ENCODE measurements at places on chromosomes 16 and 17.

- no peak for DNase-seq
Measured at GRCh38 chr17:75352079-75352569, 53.4 kb downstream of the GRB2 start.

- no peak for DNase-seq
Measured at GRCh38 chr17:9828296-9829295, 2.9 kb downstream of the GLP2R start.

- DNase-seq, result peak; percentile 100
Measured at GRCh38 chr16:30698139-30698815, 694 bp upstream of the SRCAP start.

GRCh38 chr16:7399296-7399695 lies 66.7 kb downstream of the RBFOX1 start:
- no peak for DNase-seq

DNA sequence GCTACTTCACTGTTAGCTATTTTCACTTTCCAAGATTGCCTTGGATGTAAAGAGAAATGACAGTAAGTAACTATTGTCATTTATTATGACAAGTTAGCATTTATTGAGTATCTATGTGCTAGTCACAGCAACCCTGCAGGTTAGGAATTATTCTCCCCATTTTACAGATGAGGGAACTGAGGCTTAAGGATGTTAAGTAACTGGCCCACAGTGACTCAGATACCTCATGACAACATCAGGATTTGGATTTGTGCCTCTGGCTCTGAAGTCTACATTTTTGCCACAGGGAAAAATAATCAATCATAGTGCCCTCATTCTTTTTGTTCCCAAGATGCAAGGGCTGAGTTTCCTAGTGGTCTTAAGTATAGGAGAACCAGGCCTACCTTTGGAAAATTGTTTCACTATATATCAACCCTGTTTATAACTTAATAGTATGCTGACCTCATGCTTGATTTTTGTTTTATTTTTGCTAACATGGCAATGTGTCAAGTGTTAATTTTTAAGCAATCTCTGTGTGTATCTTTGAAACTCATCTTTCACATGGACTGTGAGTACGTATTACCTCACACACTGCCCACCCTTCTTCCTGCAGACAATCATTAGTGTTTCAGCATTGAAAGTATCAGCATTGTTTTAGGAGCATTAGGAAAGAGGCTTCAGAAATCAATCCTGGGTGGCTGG lies 105.0 kb downstream of the TANGO6 start:
- no peak for DNase-seq

DNA sequence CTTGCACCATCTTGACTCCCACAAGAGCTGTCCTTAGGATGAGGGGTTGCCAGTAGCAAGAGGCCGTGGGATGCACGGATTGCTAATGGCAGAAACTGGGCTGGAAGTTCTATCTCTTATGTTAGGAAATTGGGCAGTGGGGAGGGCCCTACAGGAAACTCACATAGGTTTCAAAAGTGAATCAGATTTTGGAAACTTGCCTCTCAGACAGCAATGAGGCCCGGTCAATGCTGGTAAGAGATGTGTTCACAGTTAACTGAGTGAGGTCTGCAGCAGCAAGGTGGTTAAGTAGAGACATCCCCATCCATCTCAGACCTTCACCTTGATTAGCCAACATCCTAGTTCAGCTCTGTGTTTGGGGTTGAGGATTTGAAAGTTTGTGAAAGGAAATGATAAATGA lies 164.7 kb downstream of the ABCA8 start:
- DNase-seq, result no peak
